ENCODE measurements at places on chromosomes 3 and 15.

- no peak for DNase-seq
Observed at GRCh38 chr3:11570789-11571495, 72.8 kb downstream of the VGLL4 start.

DNA sequence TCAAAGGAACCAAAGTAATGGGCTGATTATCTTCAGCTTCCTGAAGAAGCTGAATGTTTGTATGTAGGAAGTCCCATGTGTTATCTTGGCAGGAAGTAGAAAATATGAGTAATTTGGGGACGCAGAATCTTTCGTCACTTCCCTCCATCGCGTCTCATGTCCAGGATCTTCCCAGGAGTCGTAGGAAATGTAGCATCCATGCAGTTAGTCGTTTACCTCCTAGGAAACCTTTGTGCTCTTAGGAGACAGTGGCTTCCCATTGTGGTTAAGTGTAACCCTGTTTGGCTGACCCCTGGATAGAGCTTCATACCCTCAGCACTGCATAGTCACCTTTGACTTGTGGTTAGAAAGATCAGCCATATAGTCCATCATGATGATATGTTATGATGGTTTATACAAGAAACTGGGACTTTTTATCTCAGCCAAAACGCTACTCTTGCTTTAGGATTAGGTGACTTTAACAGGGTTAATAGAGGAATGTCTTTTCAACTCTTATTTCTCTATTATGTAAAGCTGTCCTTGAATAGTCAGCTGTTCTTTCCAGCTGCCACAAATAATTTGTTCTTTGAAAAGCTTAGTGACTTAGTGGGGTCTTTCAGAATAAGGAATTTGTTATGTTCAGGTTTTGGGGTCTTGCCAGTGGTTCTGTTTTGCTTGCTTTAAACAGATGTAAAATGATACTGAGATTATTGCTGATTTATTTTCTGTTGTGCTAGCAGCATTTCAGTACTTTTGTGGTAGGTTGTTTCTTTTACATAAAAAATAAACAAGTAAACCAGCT lies 92.2 kb downstream of the KLHL25 start:
- DNase-seq: no peak

DNA sequence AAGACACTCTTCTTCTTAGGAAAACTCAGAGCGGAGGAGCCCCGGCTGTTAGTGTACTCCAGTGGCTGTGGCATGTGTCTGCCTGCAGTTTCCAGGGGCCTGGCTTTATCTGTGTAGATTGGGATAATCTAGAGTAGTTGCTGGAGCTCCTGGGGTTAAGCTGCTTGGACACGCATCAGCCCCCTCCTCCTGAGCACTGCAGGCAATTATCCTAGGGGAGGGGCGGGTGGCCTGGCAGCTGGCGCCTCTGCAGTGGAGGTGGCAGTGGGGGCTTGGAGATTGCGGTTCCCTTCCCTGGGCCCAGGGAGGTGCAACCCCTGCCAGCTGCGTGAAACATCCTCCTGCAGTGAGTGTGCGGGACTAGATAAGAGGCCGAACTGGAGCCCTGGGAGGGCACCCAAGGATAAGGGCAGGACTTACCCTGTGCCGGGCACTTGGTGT lies 68.2 kb downstream of the EFCAB12 start:
- no peak for DNase-seq

- no peak for DNase-seq
Observed at GRCh38 chr3:179526482-179526881, 36.2 kb upstream of the ACTL6A start.

DNA sequence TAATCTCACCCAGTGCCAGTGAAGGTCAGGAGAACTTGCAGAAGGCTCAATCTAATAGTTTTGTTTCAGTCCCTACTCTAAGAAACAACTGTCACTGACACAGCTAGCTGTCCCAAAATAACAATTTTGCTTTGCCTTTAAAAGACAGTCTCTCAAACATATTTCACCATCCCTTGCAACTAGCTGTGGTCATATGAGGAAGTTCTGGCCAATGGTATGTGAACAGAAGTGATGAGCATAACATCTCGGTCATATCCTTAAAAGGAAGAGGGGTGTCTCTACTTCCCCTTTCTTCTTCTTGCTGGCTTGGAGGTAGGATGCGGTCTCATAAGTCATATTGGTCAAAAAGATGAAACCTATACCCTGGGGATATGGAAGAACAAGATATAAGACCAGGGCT lies 198.1 kb downstream of the NEK10 start:
- no peak for DNase-seq

DNA sequence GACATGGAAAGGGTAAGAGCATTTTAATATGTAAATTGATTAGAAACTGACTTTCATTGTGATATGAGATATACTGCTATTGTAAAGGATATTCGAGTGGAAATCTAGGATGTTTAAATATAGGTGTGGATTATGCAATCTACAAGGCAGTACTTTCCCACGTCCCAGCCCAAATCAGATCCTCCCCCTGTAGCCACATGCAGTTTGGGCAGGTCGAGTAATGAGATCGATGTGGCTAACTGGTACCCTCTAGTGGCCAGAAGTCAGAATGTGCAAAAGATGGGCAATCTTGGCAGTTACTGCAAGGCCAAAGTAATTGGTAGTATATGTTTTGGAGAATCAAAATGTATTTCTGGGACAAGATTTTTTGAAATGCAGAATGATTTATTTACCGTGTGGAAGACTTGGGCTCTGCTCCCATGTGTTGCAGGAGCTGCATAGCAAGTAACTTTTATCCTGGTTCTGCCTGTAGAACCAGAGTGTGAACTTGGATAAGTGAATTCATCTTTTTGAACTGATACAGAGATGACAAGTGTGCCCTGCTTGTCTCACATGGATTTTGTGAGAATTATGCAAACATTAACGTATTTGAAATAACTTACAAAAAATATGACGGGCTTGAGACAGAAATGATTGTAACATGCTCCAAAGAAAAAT lies 94.5 kb upstream of the ADAMTSL3 start:
- peak; percentile 4 for DNase-seq

GRCh38 chr3:194294895-194295214 lies 56.3 kb downstream of the CPN2 start:
- no peak for DNase-seq

GRCh38 chr15:78149805-78150751 lies 916 bp downstream of the IDH3A start:
- DNase-seq: no peak

DNA sequence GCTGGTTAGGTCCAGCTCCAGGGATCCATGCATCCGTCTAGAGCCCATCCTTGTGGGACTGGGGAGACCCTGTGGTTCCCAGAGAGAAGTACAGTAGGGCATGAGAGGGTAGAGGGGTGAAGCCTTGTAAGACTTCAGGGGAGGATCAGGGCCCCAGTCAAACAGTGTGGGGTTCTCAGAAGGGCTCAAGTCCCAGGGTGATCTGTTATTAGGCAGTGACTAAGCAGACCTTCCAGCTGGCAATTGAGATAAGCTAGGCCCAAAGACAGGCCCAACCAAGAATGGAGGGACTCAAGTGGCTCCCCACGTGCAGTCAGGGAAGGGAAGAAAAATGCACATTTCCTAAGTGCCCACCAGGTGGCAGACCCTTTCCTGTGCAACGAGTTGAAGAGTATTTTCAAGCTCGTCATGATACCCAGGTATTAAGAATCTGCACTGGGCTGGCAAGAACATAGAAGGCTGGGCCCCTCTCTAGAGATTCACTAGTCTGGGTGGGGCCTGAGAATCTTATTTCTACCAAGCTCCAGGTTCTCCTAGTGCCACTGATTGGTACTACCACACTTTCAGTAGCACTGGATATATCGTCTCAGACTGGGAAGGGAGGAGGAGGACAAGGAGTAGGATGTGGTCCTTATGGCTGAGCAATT lies 240.8 kb downstream of the NR1D2 start:
- no peak for DNase-seq

- DNase-seq: no peak
Observed at GRCh38 chr3:54859184-54859583, 68.7 kb downstream of the LRTM1 start.

- DNase-seq: no peak
Observed at GRCh38 chr15:101309436-101310160, 14.6 kb upstream of the SNRPA1 start.

DNA sequence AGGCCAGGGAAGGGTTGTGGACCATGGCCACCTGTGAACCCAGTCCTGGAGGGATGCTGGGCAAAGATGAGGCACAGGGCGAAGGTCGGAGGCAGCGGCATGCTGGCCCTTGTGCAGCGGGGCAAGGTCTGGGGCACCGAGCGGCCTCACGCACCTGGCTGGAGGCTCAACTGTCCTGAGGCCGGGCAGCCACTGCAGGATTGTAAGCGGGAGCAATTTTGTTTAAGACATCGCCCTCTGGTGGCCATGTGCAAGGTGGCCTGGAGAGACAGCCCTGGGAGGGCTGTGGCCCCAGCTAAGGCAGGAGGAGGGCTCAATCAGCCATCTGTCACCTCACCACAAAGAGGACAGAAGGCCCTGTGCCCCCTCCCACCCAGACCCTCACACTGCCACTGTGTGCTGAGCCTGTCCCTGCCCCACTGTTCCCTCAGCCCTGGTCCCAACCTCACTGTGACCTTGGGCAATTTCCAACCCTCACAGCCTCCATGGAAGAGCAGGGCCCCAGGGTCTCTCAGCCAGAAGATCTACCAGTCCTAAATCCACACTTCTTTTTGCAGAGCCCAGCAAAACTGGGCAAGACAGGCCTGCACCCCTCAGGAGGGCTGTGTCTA lies 46.2 kb downstream of the TPRA1 start:
- peak; percentile 57 for DNase-seq

GRCh38 chr15:40333922-40334492 lies 6.7 kb downstream of the CCDC9B start:
- no peak for DNase-seq

GRCh38 chr3:20054549-20054987 lies 14.3 kb downstream of the KAT2B start:
- peak; percentile 19 for DNase-seq

DNA sequence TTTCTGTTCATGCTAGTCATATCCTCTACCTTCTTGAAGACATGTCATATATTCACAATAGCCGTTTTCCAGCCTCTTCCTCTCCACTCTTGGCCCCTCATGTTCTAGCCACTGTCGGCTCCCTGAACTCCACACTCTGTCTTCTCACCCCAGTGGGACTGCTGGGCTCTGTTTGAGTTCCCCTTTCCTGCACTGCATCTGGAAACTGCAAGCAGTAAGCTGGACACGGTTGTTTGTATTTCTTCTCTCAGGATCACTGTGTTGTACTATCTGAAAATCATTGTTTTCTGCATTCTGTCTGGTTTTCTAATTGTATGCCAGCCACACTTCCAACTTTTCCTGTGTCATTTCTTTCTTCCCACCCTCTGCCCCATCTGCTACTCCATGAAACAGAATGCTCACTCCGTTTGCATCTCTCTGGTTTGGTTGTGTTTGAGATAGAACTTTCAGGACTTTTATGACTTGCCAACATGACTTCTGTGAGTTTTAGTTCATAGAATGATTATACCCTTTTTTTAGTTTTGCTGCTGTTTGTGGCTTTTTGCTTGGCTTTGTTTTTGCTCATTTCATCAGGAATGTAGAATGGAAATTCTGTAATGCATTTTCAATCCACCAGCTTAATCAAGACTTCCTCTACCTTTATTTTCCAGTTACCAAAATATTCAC lies 192.3 kb downstream of the PLCL2 start:
- DNase-seq: no peak

DNA sequence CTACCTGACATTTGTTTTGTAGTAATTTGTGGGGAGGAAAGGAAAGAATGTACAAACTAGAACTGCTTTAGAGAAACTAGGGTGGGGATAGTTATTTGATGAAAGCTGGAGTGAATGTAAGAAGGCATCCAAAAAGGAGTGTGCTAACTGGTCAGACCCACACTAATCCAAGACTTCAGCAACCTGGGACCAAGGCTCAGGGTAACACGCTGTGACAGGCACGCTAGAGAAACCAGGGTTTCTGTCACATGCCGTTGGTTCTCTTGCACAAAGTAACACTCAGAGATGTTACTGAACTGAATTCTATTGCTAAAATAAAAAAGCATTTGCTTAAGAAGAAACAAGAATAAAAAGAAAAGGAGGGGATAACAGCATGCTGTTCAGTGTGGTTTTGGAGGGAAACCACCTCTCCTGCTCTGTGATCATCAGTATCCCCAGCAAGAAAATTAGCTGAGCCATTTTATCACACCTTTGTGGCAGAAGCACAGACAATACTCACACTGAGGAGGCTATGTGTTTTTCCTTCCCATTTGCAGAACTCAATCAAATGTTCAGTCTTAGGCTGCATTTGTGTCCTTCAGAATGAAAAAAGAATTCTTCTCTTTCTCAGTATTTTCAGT lies 2.8 kb upstream of the CCDC80 start:
- no peak for DNase-seq

- DNase-seq: no peak
Observed at GRCh38 chr3:9229325-9229724, 20.1 kb downstream of the SRGAP3 start.

GRCh38 chr3:1092061-1092460 lies 763 bp upstream of the CNTN6 start:
- DNase-seq: no peak

DNA sequence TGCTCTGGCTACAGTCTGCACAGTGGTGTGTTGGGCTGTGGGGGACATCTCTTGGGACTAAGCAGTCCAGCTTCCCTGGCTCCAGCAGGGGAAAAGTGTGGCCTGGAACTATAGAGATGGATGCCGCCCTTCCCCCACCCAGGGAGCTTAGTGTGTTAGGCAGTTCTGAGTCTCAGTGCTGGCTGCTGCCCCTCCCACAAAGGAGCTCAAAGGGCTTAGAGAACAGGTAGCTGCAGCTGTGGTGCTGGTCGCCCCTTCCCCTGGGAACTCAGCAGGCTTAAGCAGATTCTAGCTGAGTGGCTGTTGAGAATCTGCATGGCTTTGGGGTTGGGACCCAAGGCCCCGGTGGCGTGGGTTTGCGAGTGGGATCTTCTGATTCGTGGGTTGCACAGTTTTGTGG lies 190.8 kb downstream of the PDCD6IP start:
- no peak for DNase-seq

- no peak for DNase-seq
Observed at GRCh38 chr3:13429631-13430291, 9.6 kb upstream of the NUP210 start.

DNA sequence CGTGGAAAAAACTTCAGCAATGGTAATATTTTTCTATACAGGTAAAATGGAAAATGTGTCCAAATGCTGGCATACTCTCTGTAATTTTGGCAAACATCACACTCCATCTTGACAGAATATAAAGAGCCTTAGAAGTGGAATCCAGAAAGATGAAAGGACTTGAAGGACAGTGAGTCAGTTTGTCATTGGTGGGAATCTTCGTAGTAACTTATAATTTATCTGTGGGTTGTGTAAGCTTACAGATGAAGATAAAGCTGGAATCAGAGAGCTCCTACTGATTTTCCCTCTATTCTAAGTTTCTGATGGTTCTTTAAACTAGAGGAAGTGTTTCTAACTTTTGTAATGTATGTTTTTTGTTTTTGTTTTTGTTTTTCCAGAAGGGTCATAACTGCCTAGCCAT lies 8.7 kb upstream of the PDZRN3 start:
- no peak for DNase-seq

- DNase-seq: no peak
Observed at GRCh38 chr3:295166-295565, 98.6 kb downstream of the CHL1 start.

DNA sequence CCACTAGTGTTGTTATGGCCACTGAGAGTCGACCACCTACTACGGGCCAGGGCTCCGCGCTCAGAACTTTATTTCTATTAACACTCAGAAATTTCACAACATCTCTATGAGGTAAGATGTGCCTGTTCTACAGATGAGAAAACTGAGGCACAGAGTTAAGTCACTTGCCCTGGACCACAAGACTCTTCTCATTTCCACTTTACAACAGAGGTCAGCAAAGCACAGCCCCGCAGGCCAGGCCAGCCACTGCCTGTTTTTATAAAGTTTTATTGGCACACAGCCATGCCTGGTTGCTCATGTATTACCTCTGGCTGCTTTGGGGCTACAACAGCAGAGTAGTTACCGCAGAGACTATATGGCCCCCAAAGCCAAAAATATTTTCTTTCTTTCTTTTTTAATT lies 503.6 kb downstream of the SHQ1 start:
- no peak for DNase-seq

Measured in stimulated activated CD4-positive, alpha-beta T cell treated with anti-CD3 and anti-CD28 coated beads, Interleukin-1b, Interleukin-23, amount 100 ng/mL, for 1 hour (primary cell).